NCI-H1092 treated with DMSO at 0.1 percent for 48 hours (cell line): ENCODE measurements at places on chromosomes 5 and 9.

DNA sequence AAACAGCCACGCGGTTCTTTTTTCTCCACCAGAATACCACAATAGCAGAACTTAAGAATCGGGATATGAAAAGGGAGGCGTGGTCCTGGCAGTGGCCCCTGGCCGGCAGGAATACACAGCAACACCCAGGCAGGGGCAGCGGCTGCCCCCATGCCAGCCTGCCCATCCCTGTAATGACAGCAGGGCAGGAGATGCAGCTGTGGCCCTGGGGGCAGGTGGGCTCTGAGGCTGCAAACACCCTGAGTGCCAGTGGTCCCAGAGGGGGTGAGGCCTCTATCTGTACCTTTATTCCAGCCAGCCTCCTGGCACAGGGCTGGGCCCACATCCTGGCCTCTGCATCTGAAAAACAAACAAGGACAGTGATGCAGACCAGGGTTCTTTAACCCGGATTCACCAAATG is 12.4 kb downstream of the DIPK1B start:
- DNase-seq = no peak

- no peak for DNase-seq
Observed at GRCh38 chr9:136566901-136567300, 21.1 kb upstream of the NOTCH1 start.

- DNase-seq = no peak
Observed at GRCh38 chr9:86043586-86043985, 55.8 kb downstream of the GOLM1 start.

- DNase-seq = no peak
Observed at GRCh38 chr9:90894986-90895687, 93.5 kb downstream of the SYK start.

- DNase-seq = no peak
Observed at GRCh38 chr9:18976221-18976708, 56.7 kb downstream of the SAXO1 start.

DNA sequence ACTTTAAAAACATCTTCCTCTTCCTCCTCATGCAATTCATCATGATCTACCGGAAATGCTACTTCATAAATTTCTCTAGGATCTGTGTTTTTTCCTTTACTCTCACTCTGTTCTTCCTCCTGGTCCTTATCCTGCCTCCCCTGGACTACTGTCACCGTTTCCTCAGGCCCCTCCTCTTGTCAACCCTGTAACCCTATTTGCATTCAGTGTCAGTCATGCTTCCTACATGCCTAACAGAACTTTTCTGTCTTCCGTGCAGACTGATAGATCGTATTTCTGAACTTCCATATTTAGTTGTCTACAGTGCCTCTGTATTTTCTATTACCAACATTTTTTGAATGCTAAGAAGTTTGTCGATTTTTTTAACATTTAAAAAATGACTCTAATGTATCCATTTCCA is 27.3 kb downstream of the HTR4 start:
- DNase-seq = no peak

GRCh38 chr9:80804873-80805272 is 884.5 kb downstream of the TLE1 start:
- DNase-seq = no peak

DNA sequence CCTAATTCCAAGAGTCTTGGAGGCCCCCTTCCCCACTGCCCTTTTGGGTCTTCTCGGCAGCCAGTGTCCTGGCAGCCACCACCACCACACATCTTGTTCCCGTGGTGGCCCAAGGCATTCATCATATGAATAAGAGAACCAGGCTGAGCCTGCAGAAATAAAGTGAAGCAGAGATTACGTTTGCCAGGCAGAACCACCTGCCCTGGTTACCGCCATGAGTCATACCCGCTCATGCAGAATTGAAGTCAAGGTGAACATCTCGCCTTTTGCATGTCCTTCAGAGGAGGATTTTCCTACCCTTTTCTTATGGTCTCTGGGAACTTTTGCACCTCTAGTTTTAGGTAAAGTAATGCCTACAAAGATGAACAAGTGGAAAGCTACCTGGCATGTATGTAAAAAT is 119.5 kb upstream of the LMX1B start:
- DNase-seq = no peak

GRCh38 chr9:24245988-24246387 is 299.7 kb downstream of the IZUMO3 start:
- DNase-seq = no peak

GRCh38 chr9:98563212-98563907 is 145.4 kb downstream of the GABBR2 start:
- DNase-seq = no peak

GRCh38 chr5:94374336-94374735 is 244.1 kb downstream of the KIAA0825 start:
- DNase-seq = no peak
